ENCODE measurements at places on chromosomes 12 and 14. TPM values are rescaled to one million over a fixed set of nuclear protein-coding genes. Genes with fewer than 3 reads are reported as not detected.
A peak's percentile ranks its signal among the peaks of the same experiment; 100 is the strongest.

DNA sequence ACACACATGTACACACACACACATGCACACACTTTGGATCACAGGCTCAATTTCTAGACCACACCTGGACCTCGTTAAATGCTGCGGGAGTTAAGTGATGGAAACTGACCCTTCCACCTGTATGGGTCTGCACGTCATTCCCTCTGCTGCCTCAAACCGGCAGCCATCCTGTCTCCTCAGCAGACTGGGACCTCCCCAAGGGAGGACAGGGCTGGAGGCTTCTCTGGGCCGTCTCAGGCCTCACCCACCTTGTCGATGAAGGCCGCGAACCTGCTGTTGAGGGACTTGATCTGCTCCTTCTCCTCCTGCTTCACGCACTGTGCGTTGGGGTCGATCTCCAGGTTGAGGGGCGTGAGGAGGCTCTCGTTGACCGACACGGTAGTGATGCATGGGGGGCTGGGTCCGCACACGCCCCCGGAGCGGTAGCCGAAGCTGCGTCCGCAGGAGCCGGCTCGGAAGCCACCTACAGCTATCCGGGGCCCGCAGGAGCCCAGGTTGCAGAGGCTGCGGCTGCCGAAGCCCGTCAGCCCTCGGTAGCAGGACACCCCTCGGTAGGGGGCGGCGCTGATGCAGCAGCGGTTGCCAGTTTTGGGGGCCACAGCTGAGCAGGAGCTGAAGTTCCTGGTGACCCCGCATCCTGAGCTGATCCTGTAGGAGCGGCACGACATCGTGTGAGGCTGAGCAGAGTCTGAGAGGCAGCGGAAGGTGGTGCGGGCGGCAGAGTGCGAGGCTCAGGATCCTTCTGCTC, at the start of gene KRT85:
Gene KRT85, minus strand, starts transcription at position 744 of the 748 bp plus-strand sequence. Its CDS starts 76 bp downstream, at position 668.
- no peak for DNase-seq

DNA sequence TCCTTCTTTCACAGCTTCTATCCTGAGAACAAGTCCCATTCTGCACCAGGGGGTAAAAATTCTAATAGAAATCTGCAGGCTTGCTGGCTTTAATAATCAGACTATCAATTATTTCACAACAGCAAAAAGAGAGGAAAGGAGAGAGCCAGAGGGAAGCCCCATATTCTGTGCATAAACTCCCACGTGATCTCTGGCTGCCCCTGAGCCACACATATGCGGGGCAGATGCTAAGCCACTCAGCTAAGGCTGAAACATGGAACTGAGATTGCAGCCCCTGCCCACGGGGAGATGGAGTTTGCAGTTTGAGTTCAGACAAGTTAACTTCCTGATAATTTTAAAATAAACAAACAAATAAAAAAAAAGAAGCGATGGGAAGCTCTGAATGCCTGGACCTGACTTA, 254.4 kb upstream of the CCDC196 start:
- DNase-seq: no peak

- DNase-seq: no peak
Observed at GRCh38 chr12:104486363-104486750, 29.6 kb downstream of the CHST11 start.

DNA sequence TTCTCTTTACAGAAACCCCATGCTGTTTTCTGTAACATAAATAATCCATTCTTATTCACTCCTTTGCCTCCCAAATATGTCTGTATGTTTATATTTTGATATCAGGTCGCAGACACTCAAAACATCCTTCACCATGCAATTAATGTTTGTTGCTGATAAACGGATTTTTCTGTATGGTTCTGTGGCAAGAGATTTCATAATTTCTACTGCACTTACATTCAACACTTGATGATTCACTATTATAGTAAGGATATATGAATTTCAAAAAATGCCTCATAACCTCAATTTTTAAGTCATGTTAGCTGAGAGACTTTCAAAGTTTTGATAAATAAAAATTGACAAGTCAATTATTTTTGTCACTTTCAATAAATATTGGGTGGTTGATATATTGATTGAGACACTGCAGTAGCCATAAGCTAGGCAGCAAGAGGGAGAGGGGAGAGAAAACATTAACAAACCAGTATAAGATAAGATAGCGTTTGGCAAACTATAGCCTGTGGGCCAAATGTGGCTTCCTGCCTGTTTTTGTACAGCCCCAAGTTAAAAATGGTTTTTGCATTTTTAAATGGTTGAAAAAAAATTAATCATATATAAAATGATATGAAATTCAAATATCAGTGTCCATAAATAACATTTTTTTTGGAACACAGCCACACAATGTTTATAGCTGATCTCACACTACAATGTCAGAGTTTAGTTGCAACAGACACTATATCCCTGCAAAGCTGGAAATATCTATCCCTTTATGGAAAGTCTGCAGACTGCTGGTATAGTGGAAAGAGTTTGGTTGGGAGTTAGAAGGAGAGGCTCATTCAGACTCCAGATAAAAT, 18.3 kb downstream of the ALDH6A1 start:
- no peak for DNase-seq

DNA sequence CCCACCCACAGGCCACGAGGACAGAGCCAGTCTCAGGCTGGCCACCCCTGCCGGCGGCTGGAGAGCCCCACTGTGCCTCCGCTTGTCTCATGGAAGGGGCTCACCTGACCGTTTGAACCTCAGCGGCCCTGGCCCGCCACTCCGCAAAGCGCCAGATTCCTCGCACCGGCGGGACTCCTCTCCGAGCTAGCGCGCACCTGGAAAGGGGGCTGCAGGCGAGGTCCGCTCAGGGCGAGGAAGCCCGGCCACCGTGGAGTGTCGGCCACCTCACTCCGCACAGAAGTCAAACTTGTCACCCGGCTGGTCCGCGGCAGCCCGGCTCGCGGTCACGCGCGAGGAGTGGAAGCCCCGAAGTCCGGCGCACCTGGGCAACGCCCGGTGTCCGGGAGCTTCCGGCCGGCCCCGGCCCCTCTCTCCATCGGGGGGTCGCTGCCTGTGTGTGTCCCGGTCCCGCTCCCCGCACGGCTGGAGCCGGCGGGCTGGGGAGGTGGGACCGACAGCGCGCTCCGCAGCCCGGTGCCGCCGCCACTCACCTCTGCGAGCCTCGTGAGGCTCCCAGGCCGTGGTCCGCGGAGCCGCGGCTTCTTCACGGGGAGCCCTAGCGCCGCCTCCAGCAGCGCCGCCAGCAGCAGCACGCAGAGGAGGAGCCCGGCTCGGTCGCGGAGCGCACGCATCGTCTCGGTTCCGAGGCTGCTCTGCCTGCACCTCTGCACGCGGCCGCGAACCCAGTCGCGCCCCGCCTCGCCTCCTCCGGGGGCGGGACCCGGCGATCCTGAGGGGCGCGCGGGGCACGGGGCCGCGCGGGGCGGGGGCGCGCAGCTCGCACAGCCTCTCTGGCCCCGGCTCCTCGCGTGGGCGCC, at the start of gene ISM2:
Gene ISM2, minus strand, starts transcription at position 697 of the 860 bp plus-strand sequence. Its CDS starts 23 bp downstream, at position 674.
- peak; percentile 17 for DNase-seq

- peak; percentile 44 for DNase-seq
Observed at GRCh38 chr12:46430340-46430948, 57.9 kb upstream of the SLC38A2 start.

TAS2R13 gene
- 1.2 TPM for total RNA-seq

DNA sequence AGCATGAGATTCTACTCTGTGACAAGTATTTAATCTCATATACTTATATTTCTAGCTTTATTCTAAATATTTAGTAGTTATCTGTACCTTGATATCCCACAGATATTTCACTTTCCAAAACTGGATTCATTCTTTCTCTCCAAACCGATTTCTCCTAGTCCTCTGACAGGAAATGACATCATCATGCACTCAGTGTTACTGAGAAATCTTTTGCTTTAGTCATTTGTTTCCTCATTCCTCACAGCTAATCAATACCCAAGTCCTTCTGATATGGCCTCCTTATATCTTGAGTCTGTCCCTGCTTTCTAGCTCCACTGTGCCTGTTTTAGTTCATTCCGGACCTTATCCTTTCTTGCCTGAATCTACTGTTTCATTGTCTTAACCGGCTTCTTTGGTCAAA, 39.4 kb upstream of the E2F7 start:
- no peak for DNase-seq

- DNase-seq: no peak
Observed at GRCh38 chr14:86770186-86770585, 1222.8 kb downstream of the GALC start.

DNA sequence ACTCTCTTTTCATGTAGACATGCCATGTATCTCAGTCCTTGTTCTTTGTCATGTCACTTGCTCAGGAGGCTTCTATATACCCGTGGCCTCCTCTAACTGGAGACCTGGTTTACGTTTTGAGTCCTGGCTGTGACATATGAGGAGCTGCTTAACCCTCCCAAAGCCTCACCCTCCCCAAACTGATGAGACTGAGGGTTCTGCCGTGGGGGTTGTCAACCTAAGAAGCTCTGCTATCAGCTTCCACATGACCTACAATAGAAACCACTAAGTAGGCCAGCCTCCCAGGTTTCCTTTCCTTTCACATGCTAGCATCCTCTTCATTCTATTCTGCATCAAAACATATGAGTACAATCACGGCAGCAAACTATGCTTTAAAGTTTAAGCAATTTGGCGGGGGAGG, 76.8 kb upstream of the WSCD2 start:
- no peak for DNase-seq

- no peak for DNase-seq
Observed at GRCh38 chr14:96681829-96682228, 115.4 kb upstream of the VRK1 start.

DNA sequence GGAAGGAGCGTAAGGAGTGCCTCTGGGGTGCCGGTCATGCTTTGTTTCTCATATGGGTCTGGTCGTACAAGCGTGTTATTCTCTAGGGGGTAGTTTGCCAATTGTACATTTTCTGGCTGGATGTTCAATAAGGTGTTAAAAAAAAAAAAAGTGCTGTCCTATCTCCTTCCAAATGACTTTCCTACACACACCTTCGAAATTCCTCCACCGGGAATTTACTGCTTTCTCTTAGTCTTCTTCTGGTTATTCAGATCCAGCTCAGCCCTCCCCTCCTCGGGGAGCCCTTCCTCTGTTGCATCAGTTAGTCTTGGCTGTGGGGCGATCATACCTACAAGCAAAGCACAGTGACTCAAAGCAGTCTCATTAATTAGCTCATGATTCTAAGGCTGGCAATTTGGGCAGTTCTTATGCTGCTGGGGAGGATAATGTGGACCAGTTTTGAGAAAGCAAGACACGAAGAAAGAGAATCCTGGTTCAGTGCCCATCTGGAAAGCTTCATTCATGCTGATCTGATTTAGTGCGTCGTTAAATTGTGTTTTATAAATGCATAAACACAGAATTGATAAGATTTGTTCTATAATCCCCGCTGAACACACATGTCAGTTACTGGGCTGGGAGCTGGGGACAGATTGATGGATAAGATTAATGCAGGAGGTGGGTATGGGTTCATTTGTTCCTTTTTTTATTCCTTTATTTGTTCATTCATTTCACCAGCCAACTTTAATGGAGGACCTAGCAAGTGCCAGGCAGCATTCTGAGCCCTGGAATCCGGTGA, 9.2 kb upstream of the CLMN start:
- no peak for DNase-seq

CSRP2 gene
- total RNA-seq: 40.2 TPM

GRCh38 chr14:54591461-54591860, 24.5 kb downstream of the SAMD4A start:
- no peak for DNase-seq

BIN2 gene
- not detected for total RNA-seq

ACSS3 gene
- 5.8 TPM for total RNA-seq

DNA sequence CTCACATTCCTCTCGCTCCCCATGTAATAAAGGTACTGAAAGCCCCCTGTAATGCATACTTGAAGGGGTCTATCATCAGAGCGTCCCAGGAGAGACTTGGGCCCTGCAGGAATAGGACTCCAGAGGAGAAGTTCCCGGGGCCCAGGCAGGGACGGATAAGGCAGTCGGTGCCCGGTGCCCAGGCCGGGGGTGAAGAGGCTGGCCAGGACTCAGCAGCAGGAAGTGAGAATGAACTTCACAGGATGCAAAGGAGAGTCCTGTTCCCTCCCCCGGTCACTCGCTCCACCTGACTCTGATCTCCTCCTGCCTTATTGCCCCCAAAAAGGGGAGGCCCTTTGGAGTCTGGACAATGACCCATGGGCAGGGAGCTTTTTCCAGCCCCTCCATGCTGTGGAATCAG, 40.2 kb downstream of the LRRC74A start:
- DNase-seq: no peak

DNA sequence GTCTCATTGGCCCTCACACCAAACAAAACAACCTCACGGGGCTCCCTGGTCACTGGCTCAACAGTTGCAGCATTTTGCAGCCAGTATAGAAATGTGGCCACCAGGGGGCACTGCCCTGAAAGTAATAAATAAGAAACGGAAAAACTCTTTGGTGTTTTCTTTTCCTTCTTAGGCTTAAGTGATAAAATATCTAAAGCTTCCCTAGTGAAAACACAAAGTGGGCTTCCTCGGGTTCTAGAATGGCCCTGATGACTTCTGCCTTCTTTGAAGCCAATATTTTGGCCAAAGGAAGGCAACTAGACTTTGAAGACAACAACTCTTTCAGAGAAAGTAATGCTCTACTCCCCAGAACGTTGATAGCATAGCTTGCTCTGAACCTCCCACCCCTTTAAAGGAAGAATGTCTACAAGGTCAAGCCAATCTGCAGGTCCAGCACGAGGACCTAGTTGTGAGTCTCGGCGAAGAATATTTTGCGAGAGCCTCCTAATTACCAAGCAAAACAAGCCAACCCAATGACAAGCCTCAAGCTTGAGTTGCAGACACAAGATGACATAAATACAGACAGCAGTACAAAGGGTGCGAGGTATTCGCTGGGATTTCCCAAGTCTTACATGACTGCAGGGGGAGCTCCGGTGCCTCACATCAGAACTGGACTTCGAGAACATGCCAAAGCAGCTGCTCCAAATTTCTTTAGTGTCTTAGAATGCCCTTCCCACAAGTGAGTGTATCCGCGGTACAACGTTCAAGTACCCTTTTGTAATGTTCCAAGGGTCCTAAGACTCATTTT, 2.6 kb downstream of the ITPK1 start:
- DNase-seq: peak; percentile 87

- DNase-seq: no peak
Observed at GRCh38 chr12:4850857-4851380, 58.8 kb upstream of the KCNA1 start.

DNA sequence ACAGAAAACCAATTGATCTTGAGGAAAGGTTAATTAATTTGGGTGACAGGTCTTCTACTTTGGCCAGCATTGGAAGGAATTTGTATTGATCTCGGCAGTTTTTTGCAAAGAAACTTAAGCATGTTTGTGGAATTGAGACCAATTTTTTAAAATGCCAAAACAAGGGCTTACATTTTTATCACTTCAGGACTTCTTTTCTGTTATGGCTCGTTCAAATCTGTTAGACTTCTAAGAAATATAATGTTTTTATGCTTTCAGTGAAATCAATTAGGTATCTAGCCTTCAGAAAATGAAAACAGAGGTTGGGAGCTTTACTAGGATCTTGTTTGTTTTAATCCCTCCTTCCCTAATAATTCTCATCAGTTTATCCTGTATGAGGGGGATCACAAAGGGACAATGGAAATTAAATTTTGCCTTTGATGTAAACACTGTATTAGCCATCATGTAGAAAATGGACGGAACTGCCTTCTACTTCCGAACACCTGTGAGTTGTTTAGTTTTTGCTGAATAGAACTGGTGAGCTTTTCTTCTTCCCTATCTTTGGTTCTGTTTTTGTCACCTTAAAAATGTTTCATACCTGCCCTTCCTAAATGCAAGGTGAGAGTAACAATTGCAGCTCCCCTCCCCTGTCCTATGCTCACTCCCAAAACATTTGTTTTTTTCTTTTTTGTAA, 7.8 kb downstream of the FOXA1 start:
- no peak for DNase-seq

Data from myocyte (in vitro differentiated cells).